Testis (tissue), 5 donors: ENCODE measurements at places on chromosomes 1 and 21.

DNA sequence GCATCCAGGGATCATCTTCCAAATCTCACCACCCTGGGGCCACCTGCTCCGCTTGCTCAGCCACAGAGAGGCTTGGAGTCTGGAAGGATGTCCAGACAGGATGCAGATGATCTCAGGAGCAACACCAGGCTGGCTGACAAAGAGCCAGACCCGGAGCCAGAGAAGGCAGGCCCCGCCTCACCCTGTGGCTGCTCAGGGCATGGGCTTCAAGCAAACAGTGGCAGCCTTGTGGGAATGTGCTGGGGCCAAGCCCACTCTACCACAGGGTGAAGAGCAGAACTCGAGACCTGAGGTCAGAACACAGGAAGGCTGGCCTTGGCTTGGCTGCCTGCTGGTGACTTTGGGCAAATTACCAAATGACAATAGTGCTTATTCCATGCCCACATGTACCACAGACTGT lies 45.5 kb downstream of the MRPL37 start:
- DNase-seq = no peak

DNA sequence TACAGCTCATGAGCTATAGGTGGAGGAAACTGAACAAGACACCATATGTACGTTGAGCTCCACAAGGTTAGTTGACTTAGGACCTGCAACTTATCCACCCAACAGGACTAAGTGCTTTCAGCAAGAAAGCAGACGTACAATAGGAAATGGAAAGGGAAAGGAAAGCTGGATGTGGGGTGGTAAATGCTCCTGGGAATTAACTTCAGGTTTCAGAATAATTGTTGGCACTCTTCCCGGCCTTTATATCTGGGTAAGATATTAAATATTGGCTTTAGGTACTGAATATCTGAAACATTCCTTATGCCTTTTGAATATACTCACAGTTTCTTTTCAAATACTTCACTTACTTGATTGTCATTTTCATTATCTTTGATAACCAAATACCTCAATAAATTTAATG lies 36.3 kb downstream of the GLMN start:
- no peak for DNase-seq

DNA sequence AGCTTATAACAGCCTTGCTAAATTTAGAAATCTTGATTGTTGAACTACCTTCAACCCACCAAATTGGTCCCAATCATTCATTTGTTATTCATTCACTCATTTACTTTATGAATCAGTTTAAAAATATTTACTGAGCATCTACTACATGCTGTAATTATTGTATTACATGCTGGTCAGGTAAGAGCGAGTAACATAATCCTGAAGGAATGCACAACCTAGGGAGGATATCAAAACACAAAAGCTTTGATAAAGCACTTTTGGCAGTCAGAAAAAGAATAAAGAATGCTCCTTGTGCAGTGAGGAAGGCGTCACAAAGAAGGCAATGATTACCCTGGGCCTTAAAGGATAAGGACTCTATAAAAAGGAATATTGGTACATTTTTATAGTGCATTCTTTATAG lies 518.9 kb upstream of the NR5A2 start:
- DNase-seq = no peak

- no peak for DNase-seq
These were observed 96.5 kb upstream of the AJAP1 start for GRCh38 chr1:4557949-4558348.

GRCh38 chr1:26785611-26786436 lies 1.9 kb upstream of the PIGV start:
- peak; percentile 20 for DNase-seq

- DNase-seq = no peak
These were observed 56.7 kb downstream of the PTPN14 start for GRCh38 chr1:214494706-214495105.

GRCh38 chr1:44515416-44515815 lies 110.4 kb downstream of the RNF220 start:
- DNase-seq = no peak

GRCh38 chr1:53074313-53075154 lies 12.5 kb downstream of the PODN start:
- no peak for DNase-seq

DNA sequence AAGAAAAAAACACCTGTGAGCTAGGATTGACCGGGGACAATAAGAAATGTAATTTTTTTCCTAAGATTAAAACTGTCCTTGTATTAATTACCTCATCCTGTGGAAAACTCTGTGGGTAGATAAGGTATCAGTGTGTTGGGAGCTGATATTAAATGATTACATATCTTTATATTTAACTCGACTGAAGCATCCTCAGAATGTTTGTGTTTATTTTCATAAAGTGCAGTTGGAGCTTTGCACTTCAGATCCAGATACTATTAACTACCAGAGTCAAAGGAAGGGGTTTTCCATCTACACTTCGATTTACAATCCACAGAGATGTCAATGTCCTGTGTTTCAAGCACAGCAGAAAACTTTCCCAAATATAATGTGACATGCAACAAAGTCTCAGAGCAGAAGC lies 164.5 kb downstream of the NR5A2 start:
- DNase-seq = no peak

DNA sequence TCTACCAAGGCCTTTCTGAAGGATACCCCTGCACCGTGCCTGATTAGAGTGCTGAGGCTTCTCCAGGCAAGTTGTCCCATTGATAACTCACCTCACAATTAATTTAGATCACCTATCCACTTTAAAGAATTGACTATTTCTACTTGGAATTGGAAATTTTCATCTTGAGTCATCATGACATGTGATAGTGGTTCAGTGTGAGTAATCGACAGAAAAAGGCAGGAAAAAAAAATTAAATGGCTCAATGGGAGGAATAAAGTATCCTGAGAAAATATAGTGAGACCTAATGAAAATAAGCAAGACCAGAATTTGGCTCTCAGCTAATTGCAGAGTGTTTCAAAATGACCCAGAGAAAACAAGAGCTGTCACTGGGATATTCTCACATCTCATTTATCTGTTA lies 222.4 kb upstream of the C8B start:
- no peak for DNase-seq

DNA sequence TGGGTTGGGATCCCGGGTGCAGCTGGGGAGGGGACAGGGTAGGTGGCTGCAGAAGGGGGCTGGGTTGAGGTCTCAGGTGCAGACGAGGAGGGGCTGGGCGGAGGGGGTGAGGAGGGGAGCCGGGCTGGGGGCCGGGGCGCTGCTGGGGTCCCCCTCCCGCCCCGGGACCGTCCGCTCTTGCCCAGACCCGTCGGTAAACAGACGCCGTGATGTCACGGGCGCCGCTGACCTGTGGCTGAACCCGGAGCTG lies 22.3 kb downstream of the DHRS3 start:
- no peak for DNase-seq

DNA sequence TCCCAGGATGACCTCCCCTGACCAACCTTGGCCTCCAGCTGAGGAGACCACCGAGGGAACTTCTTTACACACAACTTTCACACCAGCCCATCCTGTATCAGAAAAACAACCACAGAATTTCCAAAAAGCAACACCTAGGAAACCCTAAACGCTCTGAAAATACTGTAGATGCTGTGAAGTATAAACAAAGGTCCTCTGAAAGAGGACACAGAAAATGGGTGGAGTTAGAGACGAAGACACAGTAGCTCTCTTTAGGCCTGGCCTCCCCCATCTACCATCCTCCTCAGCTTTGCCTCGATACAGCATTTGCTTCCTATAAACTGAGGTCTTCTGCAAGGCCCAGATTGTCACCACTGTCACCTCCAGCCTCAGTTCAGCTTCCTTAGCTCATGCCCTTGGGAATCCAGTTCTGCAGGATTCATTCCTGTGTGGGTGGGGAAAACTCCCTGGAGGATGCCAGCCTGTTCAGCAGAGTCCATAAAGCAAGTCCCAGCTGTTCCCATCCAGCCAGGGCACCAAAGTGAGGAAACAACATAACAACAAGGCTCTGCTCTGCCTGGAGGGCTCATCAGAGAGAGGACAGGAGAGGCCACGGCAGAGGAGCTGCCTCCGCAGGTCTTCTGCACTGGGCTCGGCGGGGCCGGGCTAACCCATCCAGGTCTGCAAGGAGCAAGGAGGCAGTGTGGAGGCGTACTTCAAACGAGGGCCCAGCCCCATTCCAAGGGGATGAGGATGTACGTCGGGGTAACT lies 15.0 kb downstream of the PIK3C2B start:
- no peak for DNase-seq

DNA sequence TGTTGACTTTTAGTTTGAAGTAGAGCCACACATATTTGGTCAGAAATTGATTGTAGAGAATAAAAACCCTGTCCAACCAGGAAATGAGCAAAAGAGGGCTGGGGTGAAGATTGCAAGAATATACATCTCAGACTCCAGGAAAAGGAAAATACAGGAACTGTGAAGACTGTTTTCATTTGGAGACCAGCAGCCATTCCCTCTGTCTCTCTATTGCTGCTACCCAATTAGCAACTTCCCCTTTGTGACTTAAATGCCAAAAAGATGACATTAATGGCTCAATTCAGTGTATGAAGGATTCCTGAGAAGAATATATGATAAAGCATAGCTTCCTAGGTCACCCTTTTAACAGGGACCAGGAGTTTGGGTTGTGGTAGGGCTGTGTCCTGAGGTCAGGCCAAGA lies 31.6 kb upstream of the CEP350 start:
- no peak for DNase-seq

GRCh38 chr21:46060596-46061061 lies 37.3 kb upstream of the COL6A2 start:
- DNase-seq = peak; percentile 73

- DNase-seq = no peak
These were observed 184.5 kb downstream of the CAMTA1 start for GRCh38 chr1:6969762-6970161.

GRCh38 chr1:113278777-113279176 lies 111.5 kb upstream of the MAGI3 start:
- DNase-seq = no peak

- DNase-seq = no peak
These were observed 70.4 kb downstream of the MPZL1 start for GRCh38 chr1:167792188-167792565.

- DNase-seq = no peak
These were observed 55.2 kb downstream of the ATP1B1 start for GRCh38 chr1:169161496-169162194.

DNA sequence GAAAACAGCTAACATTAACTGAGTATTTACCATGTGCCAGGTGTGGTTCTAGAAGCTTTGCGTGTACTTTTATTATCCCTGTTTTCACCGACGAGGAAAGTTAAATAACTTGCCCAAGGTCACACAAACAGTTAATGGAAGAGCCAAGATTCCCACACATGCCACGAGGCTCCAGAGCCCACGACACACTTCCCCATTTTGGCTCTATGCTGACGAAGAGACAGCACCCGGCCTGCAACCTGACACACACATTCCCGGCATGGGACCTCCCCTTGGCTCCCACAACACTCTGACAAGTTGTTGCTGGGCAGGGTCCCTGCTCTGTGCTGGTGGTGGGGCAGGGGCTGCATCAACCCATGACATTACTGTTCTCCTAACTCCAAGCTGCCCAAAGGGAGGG lies 52.8 kb downstream of the RAP1GAP start:
- DNase-seq = no peak

DNA sequence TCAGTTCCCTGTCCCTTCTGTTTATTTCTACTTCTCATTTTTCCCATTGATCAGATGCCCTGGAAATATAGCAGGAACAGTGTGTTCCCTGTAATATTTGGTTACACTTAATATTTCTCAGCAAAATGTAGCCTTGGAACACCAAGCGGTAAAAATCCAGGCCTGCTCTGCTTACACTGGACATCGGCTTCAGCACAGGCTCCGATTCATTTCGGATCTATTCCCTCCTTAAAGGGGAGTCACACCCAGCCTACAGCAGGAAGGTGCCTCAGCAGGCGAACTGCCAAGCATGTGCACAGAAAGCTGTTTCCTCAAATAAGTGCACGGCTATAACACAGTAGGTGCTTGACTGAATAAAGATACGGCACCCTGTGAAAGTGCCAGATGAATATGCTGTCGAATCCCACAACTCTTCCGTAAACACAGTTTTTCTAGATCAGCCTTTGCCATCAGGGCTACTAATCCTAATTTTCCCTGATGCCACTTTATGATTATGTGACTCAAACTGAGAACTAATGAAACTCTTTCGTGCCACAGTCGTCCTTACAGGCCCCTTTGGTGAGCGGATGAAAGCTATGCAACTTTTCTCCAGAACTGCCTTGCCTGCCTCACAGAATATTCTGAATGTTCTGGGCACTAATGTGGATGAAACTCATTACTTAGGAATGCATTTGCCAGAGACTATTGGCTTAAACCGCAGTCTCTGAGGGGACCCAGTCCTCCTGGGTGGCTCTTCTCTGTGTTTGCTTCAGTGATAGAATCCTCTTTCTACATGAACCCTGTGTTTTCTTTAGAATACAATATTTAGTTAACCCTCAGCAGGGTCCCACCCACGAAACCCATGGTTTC lies 275.5 kb upstream of the RUNX1 start:
- peak; percentile 39 for DNase-seq

DNA sequence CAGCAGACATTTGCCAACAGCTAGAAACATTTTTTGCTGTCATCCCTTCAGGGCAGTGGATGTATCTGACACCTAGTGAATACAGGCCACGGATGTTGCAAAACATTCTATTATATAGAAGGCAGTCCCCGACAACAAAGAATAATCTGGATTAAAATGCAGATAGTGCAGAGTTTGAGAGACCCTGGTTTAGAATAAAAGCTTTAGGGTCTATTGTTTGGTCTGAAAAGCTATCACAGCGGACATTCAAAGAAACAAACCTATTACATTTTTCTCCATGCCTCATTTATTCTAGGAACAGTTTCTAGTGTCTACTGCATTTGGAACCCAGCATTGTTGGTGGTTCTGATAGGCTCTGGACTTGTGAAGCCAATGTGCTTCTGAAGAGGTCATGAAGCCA lies 316.3 kb downstream of the TGFB2 start:
- DNase-seq = no peak

DNA sequence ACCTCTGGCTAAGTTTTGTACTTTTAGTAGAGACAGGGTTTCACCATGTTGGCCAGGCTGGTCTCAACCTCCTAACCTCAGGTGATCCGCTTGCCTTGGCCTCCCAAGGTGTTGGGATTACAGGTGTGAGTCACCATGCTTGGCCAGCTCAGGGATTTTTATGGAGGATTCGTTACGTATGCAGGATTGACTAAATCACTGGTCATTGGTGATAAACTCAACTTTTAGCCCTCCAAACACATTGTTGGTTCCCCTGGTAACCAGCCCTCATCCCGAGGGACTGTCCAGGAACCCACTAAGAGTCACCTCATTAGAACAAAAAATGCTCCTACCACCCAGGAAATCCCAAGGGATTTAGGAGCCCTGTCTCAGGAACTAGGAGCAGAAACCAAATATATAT lies 40.4 kb downstream of the ST3GAL3 start:
- DNase-seq = no peak

DNA sequence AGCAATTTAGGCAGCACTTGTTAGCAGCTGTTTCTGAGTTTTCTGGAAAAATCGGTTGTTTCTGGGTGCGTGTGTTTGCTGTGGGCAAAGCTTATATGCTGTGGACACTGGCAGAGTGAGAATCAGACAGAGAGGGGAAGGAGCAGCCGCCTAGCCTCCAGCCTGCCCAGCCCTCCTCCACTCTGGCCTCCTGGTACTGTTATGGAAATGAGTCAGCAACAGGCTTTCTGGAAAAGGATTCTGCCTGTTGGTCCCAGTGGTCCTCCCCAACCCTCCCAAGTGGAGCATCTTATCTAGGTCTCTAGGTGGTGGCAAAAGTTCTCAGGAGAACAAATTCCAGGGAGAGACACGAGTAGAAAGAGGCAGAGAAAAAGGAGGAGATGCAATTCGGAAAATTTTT lies 42.2 kb upstream of the GOLT1A start:
- no peak for DNase-seq
